T1000 (cell line): ENCODE measurements at places on chromosomes 6 and 20.

GRCh38 chr6:116229287-116229913 lies 24.5 kb downstream of the TSPYL4 start:
- peak; percentile 64 for DNase-seq

- DNase-seq, result no peak
Observed at GRCh38 chr6:170132011-170132521, 158.8 kb downstream of the DLL1 start.

DNA sequence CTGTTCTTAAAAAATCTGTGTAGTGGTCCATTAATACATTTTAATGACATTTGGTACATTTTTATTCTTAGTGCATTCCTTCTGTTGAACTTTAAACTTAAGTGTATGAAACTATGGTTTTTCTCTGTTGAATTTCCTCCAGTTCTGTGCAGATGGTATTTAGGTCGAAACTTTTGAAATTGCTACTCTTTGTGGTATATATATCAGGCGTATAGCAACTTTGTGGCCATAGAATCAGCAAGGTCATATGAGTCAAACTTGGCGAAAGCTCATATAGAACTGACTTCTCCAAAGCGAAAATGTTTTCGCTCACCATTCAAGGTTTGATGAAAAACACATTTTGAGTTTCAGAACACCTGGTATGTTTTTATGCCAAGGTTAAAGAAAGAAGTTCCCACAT lies 93.7 kb downstream of the MAP3K4 start:
- no peak for DNase-seq

GRCh38 chr6:131858765-131859415 lies 51.1 kb downstream of the ENPP1 start:
- no peak for DNase-seq

GRCh38 chr6:87623248-87623647 lies 33.3 kb downstream of the ORC3 start:
- DNase-seq, result no peak

DNA sequence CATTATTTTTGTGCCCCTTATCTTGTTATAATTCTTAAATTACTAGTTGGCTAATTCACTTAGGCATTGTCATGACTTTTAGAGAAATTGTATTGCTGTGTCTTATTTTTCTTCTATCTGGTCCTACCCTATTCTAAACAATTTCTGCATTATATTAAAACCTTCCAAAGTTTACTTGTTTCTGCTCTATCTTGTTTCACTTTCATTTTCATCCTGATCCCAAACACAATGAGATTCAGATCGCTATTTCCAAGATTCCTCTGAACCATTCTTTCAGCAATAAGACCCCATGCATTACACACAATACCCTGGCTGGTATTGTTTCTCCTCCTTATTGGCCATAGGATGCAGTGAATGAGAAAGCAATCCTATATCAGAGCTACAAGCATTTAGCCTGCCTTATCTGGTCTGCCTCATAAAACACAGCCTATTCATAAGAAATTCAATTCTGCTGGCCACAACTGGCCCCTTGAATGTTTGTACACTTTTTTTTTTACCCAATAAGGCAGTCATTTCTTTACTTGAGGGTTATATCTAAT lies 69.9 kb upstream of the POU3F2 start:
- no peak for DNase-seq

GRCh38 chr6:131258816-131259476 lies 123.7 kb downstream of the AKAP7 start:
- DNase-seq, result no peak

- no peak for DNase-seq
Observed at GRCh38 chr20:53918949-53919361, 151.4 kb downstream of the BCAS1 start.

- DNase-seq, result no peak
Observed at GRCh38 chr20:17827759-17828559, 128.2 kb downstream of the BANF2 start.

DNA sequence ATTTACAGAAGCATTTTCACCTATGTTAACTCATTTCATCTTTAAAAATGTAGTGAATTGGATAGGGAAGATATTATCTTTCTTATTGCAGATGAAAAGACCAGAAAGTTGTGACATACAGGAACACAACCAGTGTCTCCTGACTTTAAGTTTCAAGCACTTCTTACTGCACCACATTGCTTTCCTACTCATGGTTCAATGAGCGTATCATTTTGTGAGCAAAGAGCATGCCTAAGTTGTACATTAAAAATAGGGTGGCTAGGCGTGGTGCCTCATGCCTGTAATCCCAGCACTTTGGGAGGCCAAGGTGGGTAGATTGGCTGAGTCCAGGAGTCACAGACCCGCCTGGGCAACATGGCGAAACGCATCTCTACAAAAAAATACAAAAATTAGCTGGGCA lies 21.2 kb upstream of the RNGTT start:
- no peak for DNase-seq

DNA sequence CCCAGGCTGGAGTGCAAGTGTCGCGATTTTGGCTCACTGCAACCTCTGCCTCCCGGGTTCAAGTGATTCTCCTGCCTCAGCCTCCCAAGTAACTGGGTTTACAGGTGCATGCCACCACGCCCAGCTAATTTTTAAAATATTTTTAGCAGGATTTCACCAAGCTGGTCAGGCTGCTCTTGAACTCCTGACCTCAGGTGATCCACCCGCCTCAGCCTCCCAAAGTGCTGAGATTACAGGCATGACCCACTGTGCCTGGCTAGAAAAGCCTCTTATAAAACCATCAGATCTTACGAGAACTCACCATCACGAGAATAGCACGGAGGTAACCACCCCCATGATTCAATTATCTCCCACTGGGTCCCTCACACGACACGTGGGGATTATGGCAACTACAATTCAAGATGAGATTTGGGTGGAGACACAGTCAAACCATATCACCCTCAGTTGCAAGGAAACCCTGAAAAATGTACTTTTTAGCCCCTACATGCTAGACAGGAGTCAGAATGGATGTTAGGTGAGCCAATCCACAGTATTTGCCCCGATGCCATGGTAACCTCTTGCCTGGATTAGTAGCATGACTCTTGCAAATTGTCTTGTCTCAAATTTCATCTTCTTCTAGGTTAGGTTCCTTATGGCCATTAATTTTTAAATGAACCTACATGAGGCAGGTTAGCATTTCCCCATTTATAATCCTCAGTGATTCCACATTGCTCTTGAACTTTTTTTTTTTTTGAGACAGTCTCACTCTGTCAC lies 17.1 kb upstream of the SASH1 start:
- no peak for DNase-seq

DNA sequence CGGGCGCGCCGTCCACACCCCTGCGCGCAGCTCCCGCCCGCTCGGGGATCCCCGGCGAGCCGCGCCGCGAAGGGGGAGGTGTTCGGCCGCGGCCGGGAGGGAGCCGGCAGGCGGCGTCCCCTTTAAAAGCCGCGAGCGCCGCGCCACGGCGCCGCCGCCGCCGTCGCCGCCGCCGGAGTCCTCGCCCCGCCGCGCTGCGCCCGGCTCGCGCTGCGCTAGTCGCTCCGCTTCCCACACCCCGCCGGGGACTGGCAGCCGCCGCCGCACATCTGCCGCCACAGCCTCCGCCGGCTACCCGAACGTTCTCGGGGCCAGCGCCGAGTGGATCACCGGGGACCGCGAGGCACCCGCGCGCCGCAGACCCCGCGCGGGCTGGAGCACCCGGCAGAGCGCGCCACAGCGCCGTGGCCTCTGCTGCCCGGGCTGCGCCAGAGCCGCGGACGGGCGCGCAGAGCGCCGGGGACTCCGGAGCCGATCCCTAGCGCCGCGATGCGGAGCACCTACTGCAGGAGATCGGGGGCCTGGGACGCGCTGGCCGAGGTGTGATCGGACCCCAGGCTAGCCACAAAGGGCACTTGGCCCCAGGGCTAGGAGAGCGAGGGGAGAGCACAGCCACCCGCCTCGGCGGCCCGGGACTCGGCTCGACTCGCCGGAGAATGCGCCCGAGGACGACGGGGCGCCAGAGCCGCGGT lies at the start of gene BMP2:
Gene BMP2, plus strand, starts transcription at position 151 of the 692 bp plus-strand sequence. CDS start 2,441 bp downstream, outside the sequence.
- DNase-seq, result peak; percentile 56

DNA sequence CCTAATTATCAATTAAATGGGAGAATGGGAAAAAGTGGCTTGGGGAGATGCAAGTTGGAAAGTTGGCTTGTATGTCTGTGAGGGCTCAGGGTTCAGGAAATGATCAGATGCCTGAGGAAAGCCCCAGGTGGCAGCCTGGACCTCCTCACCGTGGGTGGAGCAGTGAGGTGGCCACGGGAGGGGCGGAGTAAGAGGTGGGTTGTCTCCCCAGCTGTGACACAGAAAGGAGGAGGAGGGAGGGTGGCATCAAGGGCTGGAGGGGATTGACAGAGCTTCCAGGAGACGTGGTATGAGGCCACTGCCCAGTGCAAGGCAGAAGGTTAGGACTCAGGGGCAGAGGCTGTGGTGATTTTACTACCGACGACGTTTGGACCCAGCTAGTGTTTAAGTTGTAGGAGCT lies 672.2 kb downstream of the PRKN start:
- DNase-seq, result no peak

DNA sequence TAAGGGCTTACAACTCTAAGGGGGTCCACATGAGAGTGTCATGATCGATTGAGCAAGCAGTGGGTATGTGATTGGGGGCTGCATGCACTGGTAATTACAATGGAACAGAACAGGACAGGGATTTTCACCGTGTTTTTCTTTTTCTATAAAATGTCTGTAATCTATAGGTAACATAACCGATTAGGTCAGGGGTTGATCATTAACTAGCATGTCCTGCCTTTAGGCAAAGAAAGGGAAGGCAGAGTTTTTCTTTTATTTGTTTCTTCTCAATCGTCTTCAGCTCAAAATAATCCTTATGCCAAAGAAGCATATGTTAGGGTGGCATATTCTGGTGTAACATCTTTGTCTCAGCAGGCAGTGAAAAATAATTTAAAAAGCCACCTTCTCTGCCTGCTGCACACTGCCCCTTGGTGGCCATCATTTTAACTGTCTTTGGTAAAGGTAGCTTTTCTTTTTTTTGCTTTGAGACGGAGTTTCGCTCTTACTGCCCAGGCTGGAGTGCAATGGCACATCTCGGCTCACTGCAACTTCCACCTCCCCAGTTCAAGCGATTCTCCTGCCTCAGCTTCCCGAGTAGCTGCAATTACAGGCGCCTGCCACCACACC lies 9.7 kb upstream of the CEP43 start:
- DNase-seq, result no peak

- DNase-seq, result peak; percentile 40
Observed at GRCh38 chr20:63628246-63628975, 1.5 kb upstream of the GMEB2 start.

GRCh38 chr20:3414122-3414521 lies 6.7 kb upstream of the DNAAF9 start:
- no peak for DNase-seq

DNA sequence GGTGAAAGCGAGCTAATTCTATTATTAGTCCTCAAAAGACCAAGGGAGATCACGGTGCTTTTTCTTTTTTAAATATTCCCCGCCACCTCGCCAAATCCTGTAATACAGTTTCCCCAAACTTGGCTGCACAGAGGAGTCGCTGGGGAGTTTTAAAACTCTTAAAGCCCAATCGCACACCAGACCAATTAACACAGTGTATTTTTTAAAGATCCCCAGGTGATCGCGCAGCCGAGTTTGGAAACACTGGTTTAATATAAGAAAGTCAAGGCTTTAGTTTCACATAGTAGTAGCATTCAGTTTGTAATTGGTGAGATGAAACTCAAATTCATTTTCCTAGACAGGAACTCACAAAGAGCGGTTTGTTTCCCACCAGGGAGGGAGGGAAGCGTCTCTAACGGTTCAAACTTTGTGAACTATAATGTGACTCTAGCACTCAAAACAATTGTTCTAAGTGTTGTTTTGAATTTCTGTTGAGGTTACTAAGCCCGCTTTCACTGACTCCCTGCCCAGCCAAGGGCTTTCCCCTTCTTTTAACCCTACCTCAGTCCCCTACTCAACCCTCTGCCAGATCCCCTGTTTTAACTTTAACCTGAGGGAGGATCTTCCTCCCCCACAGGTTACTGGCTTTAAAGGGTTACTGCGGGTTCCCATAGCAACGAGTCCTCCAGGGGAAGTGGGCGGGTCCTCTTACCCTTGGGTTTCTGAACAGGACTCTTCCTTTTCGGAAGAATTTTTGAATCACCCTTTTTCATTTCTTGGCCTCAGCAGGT lies 25.7 kb upstream of the BTBD3 start:
- peak; percentile 36 for DNase-seq

GRCh38 chr6:35710241-35710847 lies 21.6 kb upstream of the FKBP5 start:
- no peak for DNase-seq

GRCh38 chr6:122838060-122838780 lies 49.2 kb downstream of the SMPDL3A start:
- no peak for DNase-seq

- DNase-seq, result no peak
Observed at GRCh38 chr6:158357570-158358216, 45.4 kb downstream of the TULP4 start.

- DNase-seq, result no peak
Observed at GRCh38 chr6:110672122-110672521, 143.1 kb downstream of the CDK19 start.

DNA sequence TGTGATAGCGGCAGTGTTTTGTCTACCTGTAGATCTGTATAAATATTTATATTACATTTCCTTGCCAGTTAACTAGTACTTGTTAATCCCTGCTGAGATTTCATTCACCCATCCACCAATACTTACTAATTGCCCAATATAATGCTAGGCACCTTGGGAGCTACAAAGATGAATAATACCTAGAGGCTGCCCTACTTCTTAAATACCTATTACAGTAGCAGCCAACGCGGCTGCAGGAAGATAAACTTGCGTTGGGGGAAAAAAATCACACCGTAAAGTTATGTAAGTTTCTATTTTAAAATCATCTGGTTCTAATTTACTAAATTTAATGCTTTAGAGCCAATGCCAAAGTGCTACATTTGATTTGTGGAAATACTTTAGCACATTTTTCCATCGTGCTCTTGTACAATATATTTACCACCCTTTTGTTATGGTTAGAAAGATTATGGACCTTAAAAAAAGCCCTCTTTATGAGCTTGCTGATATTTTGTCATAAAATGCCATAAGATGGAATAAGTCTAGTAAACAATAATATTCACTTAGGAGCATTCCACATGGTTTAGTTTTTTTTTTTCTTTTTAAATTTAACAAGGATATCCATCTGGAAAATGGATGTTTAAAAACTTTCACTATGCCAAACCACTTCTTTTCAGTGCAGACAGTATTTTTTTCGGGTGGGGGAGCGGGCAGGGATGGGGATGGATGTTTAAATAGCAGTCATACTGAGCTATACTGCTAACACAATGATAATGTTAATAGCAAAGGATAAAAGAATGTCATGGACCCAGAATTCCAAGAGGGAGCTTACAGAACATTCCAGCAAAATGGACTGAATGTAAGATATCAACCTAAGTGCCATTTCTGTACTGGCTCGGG lies 13.2 kb upstream of the NEDD9 start:
- no peak for DNase-seq

DNA sequence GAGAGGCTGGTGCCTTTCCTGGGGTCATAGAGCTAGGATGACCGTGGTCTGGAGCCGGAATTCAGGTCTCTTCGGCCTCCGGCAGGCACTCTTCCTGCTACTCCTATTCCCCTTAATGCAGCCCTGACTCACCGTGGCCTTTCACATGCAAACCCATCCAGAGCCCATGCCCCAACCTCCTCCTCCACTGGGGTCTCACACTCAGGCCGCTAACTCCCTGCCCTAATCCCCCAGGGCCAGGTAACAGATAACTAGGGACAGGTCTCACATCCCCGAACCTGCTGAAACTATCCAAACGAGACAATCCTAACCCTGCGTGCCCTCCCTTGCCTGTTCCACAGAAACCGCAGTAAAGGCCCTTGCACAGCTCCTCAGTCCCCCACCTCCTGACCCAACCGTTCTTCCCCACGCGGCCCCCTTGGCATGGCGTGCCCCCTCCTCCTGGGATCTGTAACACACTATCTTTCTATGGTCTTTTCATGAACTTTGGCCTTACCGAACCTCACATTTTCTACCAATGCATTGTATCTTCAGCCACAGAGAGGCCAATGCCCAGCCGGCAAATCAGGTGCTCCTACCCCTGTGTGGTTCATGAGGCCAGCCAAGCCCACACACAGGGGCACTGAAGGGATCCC lies 245.4 kb upstream of the EXOC2 start:
- no peak for DNase-seq
